ENCODE measurements at places on chromosomes 13 and 19.

DNA sequence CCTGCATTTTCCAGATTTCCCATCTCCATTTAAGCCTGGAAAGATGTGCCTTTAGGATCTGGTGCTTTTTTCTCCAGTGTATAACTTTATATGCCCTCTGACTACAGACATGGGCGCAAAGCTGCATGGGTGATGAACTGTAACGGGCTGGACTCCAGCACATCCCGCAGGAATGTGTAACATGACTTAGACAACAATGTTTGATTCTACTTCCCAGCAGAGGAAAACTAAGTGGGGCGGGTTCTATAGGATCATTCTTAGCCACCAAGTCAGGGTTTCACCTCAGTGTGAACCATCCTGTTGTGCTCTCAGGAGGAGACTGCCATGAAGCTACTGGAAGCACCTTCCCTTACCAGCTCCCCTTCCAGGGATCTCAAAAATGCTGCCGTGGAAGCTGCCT is 93.2 kb upstream of the SERP2 start:
- DNase-seq: no peak

DNA sequence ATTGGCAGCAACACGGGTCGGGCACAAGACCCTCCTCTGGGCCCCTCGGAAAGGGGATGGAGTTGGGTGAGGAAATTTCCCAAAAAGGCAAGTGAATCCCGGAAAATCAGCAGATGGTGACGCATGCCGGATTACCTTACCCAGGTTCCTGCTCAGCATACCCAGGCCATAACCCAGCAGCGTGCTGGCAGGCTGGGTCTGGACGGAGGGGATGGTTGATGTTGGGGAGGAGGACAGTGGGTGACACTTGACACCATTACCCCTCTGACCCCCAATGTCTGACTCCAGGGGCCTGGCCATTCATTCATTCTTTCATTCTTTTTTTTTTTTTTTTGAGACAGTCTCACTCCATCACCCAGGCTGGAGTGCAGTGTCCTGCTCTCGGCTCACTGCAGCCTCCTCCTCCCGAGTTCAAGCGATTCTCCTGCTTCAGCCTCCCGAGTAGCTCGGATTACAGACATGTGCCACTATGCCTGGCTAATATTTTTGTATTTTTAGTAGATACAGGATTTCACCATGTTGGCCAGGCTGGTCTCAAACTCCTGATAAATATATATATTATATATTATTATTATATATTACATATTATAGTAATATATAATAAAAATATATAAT is 799 bp downstream of the PVR start:
- DNase-seq: peak; percentile 84

DNA sequence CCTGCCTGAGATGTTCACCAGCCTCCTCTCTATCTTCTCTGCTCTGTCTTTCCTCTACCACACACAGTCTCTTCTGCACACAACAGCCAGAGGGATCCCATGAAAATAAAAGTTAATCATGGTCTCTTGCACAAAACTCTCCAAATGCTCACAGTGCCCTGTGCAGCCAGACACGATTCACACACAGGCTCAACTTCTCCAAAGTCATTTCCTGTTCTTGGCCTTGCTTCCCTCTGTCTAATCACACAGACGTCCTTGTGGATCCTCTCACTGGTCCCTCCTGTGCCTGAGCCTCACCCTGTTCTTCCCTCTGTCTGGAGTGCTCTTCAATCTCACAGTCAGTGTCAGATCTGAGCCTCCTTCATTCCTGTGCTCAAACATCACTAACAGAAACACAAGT is 7.8 kb downstream of the SIGLEC12 start:
- DNase-seq: no peak

- DNase-seq: no peak
Measured at GRCh38 chr13:66657165-66657881, 572.8 kb downstream of the PCDH9 start.

DNA sequence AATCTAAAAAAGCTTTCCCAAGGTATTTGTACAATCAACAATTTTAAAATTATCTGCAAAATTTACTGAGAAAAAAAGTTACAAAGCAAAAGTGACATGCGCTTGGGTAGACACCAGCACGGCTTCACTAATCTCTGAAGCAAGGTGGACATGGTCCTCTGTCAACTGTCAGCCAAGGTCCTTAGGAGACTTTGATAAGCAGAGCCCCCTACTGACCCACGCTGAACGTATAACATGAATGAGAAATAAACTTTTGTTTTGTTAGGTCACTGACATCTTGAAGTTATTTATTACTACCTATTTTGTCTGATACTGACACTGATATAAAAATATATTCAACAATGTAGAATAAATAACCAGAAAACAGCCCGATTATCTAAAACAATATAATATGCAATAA is 100.7 kb upstream of the OBI1 start:
- no peak for DNase-seq

DNA sequence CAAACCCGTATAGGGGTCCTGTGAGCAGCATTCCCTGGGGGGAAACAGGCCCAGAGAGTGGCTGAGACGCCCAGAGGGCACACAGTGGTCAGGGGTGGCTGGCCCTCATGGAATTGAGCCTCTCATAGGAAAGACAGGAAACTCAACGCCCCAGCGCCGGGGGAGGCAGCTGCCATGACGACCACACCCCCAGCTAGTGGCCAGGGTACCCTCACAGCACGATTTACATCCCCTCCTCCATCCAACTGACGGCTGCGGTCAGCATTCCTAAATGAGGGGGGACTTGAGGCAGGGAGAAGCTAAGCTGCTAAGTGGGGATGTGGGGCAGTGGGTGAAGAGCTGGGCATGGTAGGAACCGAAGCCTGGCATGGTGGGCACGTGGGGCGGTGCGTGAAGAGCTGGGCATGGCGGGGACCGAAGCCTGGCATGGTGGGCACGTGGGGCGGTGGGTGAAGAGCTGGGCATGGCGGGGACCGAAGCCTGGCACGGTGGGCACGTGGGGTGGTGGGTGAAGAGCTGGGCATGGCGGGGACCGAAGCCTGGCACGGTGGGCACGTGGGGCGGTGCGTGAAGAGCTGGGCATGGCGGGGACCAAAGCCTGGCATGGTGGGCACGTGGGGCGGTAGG is 10.0 kb downstream of the MED16 start:
- no peak for DNase-seq

GRCh38 chr19:55692681-55693081 is 17.7 kb downstream of the EPN1 start:
- DNase-seq: no peak

GRCh38 chr19:11673608-11674041 is 65.1 kb downstream of the ZNF823 start:
- DNase-seq: peak; percentile 93

GRCh38 chr13:60351855-60352615 is 45.0 kb upstream of the TDRD3 start:
- no peak for DNase-seq

GRCh38 chr13:71751073-71751472 is 115.9 kb downstream of the DACH1 start:
- no peak for DNase-seq

DNA sequence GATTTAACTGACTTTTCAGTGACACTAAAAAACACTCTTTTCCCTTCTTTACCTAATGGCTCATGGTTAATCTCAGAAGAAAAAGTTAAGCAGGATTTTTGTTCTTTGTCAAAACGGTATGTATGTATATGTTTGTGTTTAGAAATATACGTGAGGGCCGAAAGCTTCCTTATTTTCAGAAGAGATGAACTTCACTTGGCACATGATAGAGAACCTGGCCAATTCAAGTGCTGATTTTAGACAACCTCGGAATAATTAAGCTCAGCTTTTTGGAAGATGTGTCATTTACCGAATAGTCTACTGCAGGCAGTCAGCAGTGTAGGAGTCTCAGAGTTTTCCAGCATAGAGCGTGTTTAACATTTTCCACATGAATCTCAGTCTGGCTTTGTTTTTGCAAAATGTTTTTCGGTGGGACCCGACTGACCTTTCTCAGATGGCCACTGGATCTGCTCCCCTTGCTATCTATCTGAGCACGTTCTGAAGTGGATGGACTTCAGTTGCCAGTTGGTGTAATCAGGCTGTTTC is 4.6 kb downstream of the RNASEH2B start:
- DNase-seq: no peak

- DNase-seq: peak; percentile 61
Measured at GRCh38 chr13:113861433-113862030, 2.3 kb downstream of the GAS6 start.

GRCh38 chr19:5012688-5013457 is 44.0 kb downstream of the KDM4B start:
- DNase-seq: no peak

DNA sequence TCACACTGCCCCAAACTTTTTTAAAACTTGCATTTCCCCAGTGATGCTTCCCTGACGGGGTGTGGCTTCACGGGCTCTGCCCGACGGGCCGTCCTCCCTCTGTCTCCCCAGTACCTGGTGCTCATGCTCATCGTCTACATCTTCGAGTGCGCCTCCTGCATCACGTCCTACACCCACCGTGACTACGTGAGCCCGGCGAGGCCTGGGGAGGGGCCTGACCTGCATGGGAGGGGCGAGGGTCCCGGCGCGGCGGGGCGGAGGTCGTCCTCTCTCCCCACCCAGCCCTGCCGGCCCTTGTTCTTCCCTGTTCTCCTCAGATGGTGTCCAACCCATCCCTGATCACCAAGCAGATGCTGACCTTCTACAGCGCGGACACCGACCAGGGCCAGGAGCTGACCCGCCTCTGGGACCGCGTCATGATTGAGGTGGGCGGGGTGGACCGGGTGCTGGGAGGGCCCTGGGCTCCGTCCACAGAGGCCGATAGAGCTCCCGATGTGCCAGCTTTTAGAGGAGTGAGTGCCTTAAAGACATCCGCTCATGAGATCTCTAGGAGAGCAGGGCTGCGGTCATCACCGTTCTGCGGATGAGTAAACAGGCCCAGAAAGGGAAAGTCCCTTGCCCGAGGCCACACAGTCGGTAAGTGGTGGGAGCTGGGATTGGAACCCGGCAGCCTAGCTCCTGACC is 6.9 kb downstream of the UPK1A start:
- DNase-seq: peak; percentile 92

DNA sequence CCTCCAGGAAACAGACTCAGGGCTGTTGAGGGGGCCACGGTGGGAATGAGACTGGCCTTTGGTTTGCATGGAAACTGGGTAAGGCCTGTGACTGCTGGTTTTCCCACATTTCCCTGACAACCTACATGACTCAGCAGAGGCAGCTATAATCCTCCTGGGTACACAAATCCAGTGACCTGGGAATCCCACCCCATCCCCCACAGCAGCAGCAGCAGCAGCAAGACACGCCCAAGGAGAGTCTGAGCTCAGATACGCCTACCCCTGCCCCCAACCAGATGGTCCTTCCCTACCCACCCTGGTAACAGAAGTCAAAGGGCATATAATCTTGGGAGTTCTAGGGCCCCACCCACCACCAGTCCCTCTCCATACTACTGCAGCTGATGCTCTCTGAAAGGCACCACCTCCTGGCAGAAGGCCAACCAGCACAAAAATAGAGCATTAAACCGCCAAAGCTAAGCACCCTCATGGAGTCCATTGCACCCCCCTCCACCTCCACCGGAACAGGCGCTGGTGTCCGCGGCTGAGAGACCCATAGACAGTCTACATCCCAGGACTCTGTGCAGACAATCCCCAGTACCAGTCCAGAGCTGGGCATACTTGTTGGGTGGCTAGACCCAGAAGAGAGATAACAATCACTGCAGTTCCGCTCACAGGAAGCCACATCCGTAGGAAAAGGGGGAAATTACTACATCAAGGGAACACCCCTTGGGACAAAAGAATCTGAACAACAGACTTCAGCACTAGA is 237.2 kb upstream of the SPRY2 start:
- peak; percentile 56 for DNase-seq

GRCh38 chr13:34943436-34944273 is 1.6 kb downstream of the NBEA start:
- DNase-seq: no peak

All from endodermal cell (in vitro differentiated cells).